NCI-H187 (cell line): ENCODE measurements at places on chromosomes 5 and 9.

DNA sequence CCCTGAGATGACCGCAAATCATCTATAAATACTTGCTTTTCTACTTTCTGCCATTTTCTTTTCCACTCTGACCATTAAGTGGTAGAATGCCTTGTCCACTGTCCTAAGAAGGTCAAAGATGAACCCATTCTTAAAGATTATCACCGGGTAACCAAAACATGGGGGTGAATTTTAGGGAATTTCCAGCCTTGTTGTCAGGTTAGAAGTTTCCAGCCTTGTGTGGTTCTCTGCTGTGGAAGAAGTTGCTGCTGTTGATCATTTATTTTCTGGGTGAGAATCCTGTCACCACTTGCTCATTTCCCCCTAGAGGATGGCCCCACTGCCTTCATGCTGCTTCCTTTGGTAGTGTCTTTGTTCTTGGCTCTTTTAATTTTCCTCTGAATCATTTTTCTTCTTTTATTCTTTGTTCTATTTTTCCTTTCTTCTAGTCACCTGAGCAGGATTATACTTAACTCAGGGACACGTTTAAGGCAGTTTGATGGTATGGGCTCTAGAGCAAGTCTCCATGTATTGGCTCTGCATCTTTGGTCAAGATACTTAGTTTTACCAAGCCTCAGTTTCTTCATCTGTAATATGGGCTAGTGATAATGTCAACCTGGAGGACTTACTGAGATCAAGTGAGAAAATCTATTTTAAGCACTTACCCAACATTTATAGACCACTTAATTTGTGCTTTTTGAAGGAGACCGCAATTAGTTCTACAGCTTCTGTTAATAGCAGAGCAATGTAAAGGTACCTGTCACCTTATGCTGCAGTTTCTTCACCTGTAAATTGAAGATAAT is 266.2 kb downstream of the ARHGAP26 start:
- DNase-seq: no peak

DNA sequence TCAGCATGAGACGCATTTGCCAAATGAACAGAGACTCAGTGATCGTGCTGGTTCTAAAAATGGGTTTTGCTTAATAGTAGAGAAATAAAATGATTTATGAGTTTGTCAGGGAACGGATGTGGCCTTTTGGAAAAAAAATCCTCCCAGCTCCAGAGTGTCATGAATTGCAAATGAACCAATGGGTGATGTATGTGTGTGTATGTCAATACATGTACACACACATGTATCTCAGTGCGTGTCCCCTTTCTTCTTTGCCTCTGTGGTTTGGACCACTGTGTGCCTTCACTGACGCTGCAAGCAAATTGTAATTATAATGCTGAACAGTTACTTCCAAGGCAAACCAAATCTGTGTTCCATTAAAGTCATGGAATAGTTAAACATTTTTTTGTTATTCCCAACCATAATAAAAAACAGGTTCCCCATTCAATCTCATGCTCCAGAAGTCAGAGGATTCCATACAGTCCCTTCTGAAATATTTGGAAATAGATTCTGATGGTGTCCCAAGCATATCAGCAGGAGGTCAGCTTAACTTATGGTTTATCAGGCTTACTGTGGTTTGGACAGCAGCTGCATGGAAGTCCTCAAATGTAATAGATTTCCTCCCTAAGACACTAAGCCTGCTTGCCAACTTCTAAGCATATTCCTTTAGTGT is 630.5 kb downstream of the ACTL7B start:
- no peak for DNase-seq

DNA sequence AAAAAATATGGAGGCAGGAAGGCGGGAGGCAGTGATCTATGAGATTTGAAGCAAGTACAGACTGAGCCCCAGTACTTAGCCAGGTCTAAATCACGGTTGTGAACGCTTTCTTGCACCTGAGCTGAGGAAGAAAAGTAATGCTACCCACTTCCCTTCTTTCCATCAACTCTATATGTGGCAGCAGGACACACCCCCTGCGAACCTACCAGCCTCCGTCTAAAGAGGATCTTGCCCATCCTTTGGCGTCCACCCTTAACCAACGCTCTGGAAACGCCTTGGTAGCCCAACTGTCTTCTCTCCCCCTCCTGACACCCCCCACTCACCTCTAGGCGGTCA is 545 bp downstream of the HMGCS1 start:
- DNase-seq: peak; percentile 42

DNA sequence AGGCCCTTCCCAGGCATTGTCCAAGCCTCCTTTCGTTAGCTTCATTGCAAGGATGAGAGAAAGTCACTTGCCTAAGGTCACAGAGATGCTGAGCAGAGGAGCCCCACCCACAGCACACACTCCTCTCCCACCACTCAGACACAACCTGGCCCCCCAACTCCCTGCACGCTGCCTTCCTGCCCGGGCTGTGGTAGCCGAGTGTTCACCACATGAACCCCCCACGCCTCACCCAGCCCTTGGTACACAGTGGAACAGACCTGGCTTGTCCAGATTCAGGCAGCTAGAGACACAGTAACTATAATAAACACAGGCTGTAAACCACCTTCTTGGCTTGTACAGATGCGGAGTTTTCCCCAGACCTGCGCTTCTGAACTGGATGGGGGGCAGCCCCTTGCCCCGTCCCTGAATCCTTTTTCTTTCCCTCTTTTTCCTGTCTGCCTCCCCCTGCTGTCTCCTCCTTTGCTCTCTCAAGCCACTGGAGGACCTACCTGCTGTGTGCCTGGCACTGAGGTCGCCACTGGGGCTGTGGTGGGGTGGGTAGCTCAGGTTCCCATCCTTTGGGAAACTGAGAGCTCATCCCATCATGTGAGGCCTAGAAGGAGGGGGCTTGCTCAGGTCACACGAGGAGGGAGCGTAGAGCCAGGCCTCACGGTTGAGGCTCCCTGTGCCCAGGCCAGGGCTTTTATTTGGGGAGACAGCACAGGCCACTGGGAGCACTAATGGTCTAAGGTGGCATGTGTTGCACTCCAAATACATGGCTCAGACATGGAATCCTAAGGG is 55.7 kb upstream of the SYNPO start:
- DNase-seq: no peak

- DNase-seq: no peak
These were observed 76.7 kb upstream of the IL6ST start for GRCh38 chr5:56071470-56071869.

DNA sequence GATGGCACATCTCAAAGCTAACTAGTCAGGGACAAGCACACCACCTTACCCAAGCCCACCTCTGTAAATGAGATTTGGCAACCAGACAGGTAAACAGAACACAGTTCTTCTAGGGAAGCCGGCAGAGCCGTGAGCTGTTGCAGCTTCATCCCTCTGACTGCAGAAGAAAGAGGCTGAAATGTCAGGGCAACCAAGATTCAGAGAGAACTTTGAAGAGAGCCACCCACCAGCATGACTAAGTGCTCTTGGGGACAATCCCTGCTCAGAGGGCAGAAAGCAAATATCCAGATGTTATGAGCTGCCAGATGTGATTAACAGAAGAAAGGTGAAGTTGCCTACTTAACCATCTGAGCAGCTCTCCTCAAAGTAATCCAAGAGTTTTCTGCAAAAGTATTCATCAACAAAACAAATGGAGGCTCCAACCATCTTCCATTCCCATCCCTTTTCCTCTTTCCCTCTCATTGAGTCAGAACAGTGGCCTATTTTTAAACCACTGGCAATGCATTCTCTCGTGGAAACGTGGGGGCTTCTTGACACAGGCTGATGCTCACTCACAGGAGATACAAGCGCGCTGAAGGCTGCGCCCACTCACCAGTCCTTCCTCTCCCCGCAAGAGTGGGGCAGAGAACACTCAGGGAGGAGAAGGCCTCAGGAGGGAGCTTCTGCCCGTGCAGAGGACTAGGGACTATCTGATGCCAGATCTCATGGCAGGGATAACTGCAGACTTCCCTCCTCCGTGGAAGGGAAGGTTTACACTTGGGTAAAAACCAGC is 57.1 kb downstream of the SLIT3 start:
- no peak for DNase-seq

DNA sequence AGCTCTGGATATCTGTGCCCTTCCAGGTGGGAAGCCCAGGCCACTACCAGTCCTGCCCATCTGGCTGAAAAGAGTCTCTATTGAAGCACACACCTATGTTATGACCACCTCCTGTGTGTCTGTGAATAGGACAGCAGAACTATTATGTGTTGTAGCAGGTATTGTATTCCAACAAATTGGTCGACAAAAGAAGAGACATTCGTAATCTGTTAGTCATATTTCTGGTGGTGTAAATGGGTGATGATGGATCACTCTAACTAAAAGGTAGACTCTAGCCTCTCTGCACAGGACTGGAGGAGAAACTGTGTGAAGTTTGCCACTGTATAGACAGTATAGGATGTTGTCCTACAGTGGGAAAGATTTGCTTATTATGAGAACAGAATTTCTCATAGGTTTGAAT is 416.1 kb downstream of the TMEM38B start:
- DNase-seq: no peak

- DNase-seq: no peak
These were observed 169.7 kb downstream of the NPR3 start for GRCh38 chr5:32880796-32881195.

DNA sequence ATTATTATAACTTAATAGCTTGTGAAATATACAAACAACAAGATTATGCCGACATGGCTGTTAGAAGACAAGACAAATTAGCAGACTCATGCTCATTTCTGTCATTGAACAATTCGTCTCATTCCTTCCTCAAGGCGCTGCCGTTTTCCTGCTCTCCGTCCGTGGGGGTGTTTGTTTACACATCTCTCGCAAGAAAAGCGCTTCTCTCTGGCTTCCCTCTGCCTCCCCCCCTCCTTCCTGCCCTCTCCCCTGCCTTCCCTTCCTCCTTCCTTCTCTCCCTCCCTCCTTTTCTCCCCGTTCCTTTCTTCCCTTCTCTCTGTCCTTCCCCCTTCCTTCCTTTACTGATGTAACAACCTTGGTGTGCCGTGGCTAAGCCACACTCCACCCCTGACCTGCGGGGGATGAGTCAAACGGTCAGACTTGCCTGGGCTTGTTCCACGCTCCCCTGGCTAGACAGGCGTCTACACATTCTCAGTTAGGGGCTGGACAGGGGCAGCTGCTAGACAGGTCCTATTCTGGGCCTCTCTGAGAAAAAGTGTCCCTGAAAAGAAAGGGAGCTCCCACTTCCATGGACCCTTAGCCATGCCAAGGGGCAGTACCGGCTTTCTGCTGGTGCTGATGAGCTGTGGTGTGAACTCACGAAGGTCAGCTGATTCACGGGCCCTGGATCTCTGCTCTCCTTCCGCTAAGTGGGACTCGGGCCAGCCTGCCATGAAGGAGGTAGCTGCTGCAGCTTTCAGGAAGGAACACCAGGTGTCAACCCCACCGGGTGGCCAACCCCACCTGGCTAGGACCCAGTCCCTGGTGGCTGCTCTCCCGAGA is 32.0 kb upstream of the SPTLC1 start:
- DNase-seq: no peak

DNA sequence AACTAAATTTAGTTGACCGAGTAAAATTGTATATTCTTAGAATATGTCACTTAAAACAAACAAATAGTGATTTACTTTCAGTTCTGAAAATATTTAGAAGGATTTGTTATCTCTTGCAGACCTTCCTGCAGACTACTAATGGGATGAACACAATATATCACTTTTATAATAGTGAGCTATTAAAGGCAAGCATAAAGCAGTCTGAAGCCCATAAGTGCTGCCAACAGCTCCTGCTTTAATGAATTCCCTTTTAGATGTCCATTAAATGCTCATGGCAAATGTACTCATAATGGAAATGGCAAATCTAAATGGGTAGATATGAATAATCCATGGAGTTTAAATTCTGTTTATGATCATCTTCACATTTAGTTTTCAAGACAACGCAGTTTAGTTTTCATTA is 170.2 kb downstream of the RANBP17 start:
- no peak for DNase-seq

DNA sequence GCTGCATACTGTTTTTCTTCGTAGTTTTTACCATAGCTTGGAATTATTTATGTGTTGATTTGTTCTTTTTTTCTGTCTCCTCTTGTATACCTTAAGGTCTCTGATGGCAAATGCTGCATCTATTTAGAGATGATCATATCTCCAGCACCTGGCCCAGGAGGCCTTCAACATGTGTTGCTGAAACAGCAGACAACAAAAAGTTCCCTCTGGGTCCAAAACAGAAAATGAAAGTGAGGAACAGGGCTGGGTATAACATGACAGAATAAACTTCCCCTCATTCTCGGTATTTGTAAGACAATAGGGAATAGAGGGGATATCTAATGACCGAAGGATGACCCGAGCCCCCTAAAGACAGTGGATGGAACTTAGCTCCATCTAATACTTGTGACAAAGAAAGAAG is 22.7 kb upstream of the PCSK1 start:
- DNase-seq: no peak

- DNase-seq: no peak
These were observed 44.1 kb downstream of the KCNV2 start for GRCh38 chr9:2761424-2761823.

- DNase-seq: no peak
These were observed 247.3 kb downstream of the PSAT1 start for GRCh38 chr9:78544230-78544629.

GRCh38 chr5:159133041-159133741 is 33.5 kb upstream of the EBF1 start:
- DNase-seq: no peak

DNA sequence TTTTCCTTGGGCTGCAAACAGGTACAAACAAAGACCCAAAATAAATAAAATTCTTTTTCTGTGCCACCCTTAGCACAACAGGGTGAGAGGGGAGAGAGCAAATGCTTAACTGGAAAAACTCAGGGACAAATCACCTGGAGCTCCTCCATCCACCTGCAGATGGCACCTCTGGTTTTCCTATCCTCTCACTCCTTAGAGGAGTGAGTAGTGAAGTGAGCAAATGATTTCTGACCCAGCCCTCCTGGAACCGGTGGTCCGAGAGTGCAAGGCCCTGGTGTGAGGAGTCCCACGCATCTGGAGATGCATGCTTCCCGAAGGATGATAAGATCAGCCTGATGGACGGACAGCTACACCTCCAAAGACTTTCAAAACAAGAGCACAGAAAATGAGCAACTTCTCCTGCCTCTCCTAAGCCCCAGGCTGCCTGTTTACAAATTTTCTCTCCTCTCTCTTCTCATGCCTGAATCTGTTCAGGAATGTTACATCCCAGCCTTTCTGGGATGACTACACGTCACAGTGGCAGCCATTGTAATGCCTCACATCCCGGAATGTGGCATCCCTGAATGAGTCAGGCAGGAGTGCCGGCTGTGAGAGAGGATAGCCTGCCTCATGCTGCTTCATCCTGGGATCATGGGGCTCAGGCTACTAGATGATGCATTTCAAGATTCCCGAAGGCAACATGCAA is 86.4 kb downstream of the ADRB2 start:
- no peak for DNase-seq

DNA sequence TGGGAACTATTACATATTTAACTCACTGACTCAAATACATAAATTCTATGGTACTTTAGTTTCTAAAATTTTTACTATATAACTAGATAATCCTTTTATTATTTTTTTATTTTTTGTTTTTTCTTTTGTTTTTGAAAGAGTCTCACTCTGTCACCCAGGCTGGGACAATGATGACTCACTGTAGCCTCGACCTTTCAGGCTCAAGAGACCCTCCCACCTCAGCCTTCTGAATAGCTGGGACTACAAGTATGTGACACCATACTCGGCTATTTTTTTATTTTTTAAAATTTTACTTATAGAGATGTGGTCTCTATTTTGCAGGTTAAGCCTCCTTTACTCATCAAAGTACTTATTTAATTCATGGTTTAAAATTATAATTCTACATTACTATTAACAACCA is 92.2 kb upstream of the SLCO4C1 start:
- DNase-seq: no peak

- no peak for DNase-seq
These were observed 15.9 kb downstream of the RANBP6 start for GRCh38 chr9:5999443-6000101.
